Stimulated activated CD8-positive, alpha-beta memory T cell treated with anti-CD3 and anti-CD28 coated beads, Interleukin-15, amount 100 ng/mL, for 48 hours (primary cell): ENCODE measurements at places on chromosomes 7 and 10.

DNA sequence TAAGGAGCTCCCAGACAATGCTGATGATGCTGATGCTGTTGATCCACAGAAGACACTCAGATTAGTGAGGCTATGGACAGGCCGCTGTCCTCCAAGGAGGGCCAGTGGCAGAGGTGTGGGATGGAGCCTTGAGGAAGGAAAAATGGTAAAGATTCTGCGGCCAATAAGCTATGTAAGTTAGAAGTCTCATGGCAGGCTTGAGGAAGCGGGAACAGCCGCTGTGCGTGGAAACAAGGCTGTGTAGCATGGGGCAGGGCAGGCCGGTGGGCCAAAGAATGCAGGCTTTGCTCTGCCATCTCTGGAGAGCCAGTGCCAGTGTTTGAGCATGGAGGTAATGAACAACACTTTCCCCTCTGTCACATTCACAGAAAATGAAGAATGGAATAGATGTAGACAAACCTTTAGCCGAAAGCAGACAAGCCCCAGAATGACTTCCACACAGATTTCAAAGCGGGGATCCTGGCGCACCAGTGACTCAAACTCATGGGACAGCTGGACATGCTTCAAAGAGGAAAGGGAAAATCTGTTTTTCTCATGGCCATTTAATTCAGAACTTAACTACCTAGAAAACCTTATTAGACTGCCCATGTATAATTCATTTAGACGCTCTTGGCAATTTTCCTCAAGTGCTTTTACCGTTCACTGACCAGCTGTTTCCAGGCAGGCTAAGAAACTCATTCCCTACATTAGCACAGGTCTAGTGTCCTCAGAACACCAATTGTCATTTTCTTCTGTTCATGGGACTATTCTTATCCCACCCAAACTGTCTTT lies 16.9 kb upstream of the FIGNL1 start:
- no peak for DNase-seq

DNA sequence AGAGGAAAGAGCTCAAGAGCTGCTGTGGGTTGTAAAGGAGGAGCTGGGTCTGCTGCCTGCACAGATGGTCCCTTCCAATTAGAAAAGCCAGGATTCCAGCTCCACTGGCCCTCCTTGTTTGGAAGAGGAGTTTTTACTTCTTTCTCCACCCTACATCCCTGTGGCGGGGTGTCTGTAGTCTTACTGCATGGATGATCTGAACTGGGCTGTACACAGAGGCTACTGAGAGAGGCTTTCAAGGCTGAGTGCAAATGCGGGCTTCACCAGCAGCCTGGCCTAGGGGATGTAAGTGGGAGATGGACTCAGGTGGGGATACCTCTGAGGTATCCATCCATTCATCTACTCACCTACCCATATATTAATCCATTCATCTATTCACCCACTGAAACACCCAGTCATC lies 7.1 kb upstream of the CXCL12 start:
- DNase-seq: no peak

GRCh38 chr10:17617031-17617911 lies at the start of gene HACD1:
HACD1 (minus strand) TSS chr10:17617374; CDS start chr10:17617339, 35 bp downstream.
- peak; percentile 47 for DNase-seq

- no peak for DNase-seq
Measured at GRCh38 chr7:42763137-42763551, 148.7 kb downstream of the C7orf25 start.

- DNase-seq: no peak
Measured at GRCh38 chr10:67697724-67698131, 1.7 kb upstream of the CTNNA3 start.

- DNase-seq: no peak
Measured at GRCh38 chr10:79048639-79049550, 19.9 kb upstream of the ZMIZ1 start.

- DNase-seq: no peak
Measured at GRCh38 chr7:45980181-45980905, 59.3 kb upstream of the IGFBP3 start.

DNA sequence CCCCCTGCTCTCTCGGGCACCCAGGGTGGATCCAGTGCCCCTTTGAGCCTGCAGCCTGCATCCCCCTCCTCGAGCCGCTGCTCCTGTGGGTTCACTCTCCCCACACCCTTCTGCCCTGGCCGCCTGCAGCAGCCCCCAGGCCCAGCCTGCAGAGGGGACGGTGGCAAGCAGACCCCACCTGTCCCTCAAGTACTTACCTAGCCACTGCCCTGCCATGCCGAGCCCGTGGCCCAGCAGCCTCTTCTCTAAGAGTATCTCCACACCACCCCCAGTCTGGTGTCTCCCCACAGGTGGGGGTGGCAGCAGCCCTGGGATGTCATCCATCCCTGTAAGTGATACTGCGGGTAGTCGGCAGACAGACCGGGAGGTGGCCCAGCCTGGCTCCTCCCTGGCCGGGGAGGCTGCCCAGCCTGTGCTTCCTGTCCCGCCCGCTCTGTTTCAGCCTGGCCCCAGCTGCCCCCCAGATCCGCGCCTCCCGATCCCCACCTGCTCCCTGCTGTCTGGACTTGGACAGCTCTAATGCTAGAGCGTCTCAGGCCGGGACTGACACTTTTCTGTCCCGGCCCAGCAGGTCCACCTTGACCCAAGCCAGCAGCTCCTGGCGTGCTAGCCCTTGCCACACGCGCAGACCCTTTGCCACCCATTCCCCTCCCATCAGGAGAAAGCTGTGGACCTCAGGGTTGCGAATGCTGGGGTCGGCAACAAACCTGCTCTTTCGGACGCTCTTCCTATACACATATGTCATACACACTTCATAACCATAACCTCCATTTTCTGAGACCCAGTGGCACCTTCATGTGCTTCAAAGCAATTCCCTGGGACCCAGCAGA lies 25.0 kb downstream of the YKT6 start:
- no peak for DNase-seq

- DNase-seq: no peak
Measured at GRCh38 chr7:83101530-83101929, 61.2 kb downstream of the PCLO start.

- no peak for DNase-seq
Measured at GRCh38 chr7:12643001-12643643, 44.3 kb upstream of the ARL4A start.

DNA sequence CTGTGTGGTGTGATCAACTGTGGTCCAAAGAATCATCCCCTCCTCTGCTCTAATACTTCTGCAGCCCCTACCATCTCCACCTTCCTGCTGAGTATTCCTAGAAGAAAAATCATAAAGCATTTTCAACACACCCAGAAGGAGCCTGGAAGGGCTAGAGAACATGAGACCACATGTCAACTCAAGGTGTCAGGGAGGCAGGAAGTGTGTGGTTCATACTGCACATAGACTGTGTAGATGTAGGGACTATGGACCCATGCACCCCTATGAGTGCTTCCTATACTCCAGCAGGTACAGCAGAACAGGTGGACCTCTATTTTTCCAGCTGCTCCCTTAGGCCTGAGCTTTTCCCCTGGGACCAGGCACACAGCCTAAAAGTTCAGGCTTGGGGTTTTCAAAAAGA lies 2.6 kb upstream of the ZNF746 start:
- DNase-seq: no peak

- no peak for DNase-seq
Measured at GRCh38 chr7:138822867-138823535, 25.0 kb upstream of the ATP6V0A4 start.

- DNase-seq: no peak
Measured at GRCh38 chr10:62693306-62693705, 111.2 kb upstream of the ADO start.

DNA sequence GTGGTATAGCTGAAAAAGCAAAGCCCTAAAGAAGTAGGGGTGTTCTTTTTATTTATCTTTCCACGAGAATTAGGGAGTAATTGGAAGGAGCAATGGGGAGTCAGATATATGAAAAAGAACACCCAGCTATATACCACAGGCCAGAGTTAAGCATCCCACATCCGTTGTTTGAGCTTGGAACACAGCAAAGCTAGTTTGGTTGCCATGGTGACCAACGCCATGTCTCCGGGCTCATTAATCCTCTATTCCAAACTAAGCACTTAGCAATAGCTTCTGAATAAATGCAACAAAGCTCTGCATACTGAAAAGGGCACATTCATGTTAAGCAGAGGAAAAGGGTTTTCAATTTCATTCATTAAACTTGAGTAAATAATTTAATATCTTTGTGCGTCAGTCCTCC lies 23.5 kb downstream of the ASB4 start:
- DNase-seq: no peak

- no peak for DNase-seq
Measured at GRCh38 chr10:23344241-23344841, at the start of gene C10orf67. C10orf67 (minus strand) TSS chr10:23344797; CDS start chr10:23344774, 23 bp downstream.

DNA sequence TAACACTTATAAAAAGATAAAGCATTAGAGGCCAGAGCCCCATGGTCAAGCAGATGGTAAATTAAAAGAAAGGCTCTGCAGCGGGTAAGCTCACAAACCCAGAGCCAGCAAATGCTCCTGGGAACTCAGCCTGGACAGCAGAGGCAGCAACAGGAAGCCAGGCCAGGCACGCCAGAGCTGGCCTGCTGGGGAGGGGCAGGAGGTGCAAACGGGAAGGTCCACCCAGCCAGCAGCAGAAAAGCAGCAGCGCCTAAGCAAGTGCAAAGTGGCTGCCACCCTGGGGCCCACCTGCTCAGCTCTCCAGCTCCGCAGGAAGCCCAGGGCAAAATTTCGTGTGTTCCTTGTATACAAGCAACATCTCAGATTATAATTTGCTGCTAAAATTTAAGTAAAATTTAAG lies 82.7 kb upstream of the GPR22 start:
- DNase-seq: no peak

DNA sequence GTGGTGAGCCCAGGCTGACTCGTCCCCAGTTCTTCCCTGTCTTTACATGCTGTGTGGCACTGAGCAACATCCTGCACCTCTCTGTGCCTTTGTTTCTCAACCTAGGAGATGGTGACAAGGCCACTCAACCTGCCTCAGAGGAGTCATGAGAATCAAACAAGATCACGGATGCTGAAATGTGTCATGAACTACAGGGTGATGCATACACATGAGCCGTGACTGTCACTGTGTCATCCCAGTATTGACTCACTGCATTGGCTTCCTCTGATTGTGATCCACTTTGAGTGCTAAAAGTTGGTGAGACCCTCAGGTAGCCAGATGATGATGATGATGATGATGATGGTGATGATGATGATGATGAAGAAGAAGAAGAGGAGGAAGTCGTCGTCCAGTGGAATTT lies 11.5 kb downstream of the C10orf71 start:
- peak; percentile 10 for DNase-seq

DNA sequence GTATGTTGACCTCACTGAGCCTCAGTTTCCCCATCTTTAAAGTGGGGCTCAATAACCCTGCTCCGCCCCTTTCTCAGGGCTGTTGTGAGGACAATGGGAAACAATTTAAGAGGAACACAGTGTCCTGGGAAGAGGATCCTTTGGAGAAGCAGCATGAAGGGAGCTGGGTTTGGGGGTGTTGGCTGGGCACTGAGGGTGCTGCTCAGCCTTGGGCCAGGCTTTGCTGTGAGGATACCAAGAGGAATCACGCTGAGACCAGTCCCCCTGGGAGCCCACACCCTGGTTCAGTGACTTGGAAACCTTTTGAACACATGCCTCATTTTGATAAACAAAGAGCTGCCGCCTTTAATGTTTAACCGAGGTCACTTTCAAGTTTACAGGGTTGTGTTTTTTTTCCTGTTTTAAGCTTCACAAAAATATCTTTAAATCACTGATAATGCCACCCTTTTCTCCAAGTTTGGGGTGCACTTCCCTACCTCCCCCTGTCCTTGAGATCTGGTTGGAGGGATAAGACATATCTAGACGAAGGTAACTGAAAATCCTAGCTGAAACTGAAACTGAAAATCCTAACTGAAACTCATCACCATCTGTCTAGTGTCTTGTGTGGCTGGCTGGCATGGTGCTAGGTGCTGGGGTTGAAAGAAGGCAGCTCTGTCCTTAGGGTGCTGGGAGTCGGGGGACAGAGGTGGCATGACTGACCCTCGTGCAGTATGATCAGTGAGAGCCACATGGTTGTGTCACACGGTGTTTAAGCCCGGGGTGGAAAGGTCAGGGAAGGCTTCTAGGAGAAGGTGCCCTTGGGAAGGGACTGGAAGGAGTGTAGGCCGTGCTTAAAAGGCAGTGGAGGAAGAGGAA lies 27.7 kb downstream of the ZNF775 start:
- no peak for DNase-seq

DNA sequence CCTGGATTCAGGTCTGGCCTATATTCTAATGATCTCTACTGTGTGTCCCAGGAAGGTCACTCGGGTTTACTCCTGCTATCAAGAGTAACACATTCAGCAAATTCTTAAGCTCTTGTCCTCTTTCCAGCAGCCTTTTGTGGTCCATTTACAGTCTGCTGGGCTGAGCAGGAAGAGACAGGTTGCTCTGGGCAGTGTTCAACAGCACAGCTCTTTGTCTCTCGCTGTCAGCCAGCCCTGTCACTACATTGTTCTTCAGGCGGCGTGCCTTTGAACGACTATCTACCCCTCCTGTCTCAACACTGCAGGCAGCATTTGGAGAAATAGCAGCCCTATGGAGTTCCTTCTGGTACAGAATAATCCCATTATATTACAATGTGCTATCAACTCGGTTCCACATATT lies 192.2 kb upstream of the TBX20 start:
- DNase-seq: no peak

- peak; percentile 46 for DNase-seq
Measured at GRCh38 chr10:112461029-112461887, 14.2 kb downstream of the VTI1A start.

- no peak for DNase-seq
Measured at GRCh38 chr7:38744746-38745145, 113.6 kb upstream of the AMPH start.

DNA sequence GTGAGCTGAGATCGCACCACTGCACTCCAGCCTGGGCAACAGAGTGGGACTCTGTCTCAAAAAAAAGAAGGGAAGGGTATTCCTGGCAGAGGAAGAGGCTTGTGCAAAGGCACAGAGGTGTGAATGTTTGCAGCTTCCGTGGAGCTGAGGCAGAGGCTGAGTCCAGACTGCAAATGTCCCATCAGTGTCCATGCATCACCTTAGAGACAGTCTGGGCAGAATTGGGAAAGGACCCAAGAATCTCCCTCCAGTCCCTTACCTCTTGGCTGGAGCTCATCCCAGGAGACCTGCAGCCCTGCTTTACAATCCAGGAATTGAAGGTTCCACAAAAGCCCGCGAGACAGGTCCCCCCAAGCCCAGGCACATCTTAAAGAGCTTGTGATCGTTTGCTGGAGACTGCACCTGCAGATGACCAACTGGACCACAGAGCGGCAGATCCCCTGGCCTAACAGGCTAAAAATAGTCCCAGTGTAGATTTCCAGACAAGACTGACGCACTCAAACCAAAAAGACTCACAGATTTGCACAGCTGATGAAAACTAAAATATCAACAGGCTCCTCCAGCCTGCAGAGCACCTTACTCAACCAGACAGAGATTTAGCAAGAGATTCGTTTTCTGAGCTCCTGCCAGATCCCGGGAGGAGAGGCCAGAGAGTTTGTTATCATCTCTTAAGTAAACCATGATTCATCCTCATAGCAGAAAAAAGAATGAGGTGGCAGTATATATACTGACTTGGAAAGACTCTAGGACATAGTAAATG lies 22.9 kb upstream of the NANOS1 start:
- DNase-seq: no peak
